Activated T-helper 1 cell treated with anti-CD3 and anti-CD28 coated beads, Interleukin-2, amount 50 U/mL, for 16 hours (primary cell): ENCODE measurements at places on chromosomes 5 and 9.

DNA sequence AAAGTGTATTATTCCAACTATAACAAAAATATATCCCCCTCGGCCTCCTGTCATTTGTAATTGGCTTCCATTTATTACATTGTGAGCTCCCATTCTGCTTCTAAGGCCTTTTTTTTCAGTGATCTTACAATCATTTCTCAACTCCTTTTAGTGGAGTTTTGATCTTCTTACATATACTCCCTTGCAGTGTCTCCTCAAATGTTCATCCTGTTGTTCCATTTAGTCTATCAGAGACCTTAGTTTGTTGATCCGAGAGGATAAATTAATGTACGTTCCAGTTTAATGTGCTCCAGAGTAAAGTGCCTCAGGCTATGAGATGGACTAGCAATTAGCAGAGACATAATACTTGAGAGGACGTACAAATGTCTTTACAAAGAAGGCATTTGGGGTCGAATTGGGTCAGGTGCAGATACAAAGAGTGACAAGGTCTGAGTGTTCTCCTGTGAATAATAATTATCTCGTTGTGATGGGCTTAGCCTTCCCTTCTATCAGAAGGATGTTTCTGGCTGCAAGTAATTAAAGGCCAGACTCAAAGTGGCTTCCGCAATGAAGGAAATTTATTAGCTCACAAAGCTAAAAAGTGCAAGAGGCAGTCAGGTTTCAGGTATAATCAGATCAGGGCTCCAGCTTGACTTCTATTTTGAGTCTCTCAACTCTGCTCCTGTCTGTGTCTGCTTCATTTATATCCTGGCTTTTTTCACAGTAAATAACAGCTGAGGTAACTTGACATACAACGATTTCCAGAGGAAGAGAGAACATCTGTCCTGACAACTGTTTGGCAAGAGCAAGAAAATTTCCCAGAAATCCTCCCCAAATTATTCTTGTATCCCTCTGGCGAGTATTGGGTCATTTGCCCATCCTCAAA is 30.1 kb downstream of the ARRDC3 start:
- no peak for DNase-seq

DNA sequence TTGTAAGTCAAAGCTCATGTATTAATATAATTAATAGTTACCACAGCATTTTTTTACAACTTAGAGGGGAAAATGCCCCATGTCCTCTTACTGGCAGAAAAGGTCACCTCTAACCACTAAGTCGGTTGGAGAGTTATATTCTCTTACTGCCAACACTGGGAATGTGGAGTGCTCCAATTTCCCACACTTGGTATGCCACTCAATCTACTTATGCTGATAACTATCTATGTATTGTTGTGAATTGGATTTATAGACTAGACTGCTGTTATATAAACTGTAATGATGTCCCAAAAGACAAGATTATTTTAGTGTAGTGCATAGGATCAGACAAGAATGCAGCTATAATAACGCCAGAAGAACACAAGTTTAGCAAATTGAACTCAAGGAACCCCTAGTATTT is 2385.2 kb upstream of the C9orf72 start:
- no peak for DNase-seq

- no peak for DNase-seq
These were observed 68.7 kb upstream of the TAF11L2 start for GRCh38 chr5:17429353-17429752.

- DNase-seq, result no peak
These were observed 52.8 kb downstream of the ROR2 start for GRCh38 chr9:91897201-91897600.

DNA sequence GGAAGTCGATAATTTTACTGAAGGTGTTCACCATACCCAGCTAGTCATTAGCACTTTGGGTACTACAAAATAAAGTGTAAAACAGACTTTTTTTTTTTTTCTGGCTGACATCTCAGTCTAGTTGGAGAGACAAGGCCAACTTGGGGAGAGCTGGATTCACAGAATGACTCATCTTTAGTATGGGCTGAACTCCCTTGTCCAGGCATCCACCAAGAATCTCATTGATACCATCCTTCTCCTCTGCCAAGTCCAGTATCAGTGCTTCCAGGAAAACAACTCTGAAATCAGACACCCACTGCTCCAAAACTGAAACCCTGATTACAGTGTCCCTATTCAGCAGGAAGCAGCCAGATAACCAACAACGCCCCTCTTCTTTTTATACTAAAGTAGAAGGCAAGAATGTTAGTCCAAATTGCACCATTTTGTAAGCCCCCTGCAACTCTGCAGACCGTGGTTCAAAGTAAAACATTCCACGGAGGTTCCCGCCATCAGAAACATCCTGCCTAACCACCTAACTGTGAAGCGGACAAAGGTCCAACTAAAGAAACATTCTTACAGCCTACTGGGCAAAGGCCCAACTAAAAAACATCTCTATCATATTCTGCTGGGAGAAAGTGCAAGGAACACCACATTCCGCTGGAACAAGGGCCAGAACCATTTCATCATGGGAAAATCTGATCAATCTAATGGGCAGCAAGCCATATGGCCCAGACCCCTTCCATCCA is 728.2 kb downstream of the BRINP1 start:
- no peak for DNase-seq

- DNase-seq, result no peak
These were observed 183.3 kb upstream of the PIK3R1 start for GRCh38 chr5:68032216-68032762.

GRCh38 chr9:132068605-132069004 is 11.1 kb downstream of the MED27 start:
- no peak for DNase-seq

GRCh38 chr9:78026416-78026815 is 5.2 kb downstream of the GNAQ start:
- no peak for DNase-seq

- DNase-seq, result no peak
These were observed 230.8 kb downstream of the ZNF608 start for GRCh38 chr5:124515497-124516245.
